ENCODE measurements at places on chromosomes 3 and 15.

DNA sequence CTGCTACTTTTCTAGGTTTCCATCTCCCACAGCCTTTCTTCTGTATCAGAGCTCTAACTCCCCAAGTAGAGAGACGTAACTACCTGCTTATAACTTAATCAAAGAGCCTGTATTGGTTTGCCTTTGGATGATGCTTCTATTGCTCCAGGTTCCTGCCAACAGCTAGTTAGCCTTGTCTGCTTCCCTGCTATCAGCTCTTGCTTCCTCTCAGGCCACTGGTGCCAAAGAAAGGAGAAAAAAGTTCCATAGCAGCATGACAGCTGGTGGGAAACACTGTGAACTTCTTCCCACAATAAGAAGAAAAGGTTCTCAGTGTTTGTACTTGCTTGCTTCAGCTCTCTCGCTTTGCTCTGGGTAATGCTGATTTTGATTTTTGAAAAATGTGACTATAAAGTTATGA is 206.6 kb downstream of the GBE1 start:
- DNase-seq = no peak

- no peak for DNase-seq
These were observed 10.8 kb downstream of the PRICKLE2 start for GRCh38 chr3:64214381-64215018.

DNA sequence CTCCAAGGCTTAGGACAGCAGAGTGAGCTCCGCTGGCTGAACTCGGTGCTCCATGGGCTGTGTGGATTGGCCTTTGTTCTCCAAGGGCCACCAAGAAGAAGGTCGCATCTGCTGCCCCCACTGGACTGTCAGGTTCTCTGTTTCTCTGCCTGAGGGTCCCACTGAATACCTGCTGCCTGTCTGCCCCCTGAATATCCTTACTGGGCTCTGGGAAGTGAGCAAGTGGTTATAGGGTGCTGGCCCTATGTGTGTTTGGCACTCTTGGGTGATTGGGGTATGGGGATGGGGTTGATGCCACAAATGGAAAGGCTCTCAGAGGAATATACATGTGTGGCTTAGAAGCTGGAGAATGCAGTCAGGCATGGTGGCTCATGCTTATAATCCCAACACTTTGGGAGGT is 82.3 kb downstream of the THSD4 start:
- DNase-seq = no peak

- DNase-seq = no peak
These were observed 10.0 kb downstream of the GATA2 start for GRCh38 chr3:128482666-128483656.

- no peak for DNase-seq
These were observed 53.0 kb upstream of the TPM1 start for GRCh38 chr15:62989366-62990055.

- DNase-seq = no peak
These were observed 12.3 kb downstream of the CPNE9 start for GRCh38 chr3:9715764-9716437.

DNA sequence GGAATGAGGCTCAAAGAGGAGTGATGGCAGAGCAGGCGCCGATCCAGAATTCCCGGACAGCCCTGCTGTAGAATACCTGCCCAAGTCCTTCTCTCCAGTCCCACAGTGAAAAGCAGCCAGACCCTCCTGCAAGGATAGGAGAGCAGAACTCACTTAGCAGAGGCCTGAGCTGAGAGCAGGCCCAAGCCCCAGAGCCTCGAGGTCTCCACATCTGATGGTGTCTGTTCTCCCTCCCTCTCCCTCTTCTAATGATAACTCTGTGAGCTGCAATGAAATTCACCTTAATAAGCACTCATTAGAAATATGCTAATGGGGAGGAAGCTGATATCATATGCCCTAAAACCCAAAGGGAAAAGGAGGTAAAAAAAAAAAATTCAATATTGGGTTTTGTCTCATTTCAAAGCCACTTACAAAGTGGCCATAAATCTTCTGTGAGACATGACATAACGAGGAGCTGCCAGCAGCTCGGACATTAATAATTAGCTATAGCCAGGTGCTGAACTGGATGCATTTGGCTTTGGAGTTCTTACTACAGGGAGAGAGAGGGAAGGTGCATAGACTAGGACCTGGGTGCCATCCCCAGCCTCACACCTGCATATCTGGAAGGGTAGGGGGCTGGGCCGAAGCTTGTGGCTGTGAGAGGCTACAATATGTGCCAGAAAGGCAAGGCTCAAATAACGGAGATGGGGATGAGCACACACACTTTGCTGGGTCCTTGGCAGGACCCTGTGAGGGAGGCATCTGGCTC is 108.4 kb downstream of the MEGF11 start:
- no peak for DNase-seq

GRCh38 chr15:87732976-87733375 is 523.6 kb downstream of the NTRK3 start:
- no peak for DNase-seq

DNA sequence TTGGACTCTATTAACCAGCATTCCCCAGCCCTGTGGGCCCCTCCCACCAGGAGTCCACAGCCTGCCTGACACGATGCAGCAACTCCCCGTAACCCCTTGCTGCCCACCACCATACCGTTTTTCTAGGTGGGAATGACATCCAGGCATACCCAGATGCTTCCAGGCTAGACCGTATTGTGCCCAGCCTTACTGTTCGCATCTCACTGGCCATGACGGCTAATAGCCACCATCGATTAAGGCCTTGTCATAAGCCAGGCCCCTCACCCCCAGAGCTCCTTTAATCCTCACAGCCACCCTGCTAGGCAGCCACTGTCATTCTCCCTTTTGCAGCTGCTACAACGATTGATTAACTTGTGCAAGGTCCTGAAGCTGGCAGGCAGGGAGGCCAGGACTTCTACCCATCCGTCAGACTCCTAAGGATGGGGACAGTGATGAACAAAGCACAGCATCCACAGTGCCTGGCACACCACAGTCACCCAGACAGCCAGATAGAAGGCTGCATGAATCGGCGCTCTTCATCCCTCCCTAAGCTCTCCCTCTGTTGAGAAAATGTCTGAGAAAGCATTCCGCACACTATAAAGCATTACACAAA is 60.0 kb upstream of the FLNB start:
- no peak for DNase-seq

All from stimulated activated CD4-positive, alpha-beta T cell treated with anti-CD3 and anti-CD28 coated beads, Interleukin-12 subunit alpha, Interleukin-12 subunit beta, amount 100 ng/mL, for 24 hours (primary cell).